ENCODE measurements at places on chromosomes 1 and 21. TPM values are rescaled to one million over a fixed set of nuclear protein-coding genes. Genes with fewer than 3 reads are reported as not detected.
A peak's percentile ranks its signal among the peaks of the same experiment; 100 is the strongest.

CAMSAP2 gene
- 19.5 TPM for total RNA-seq

MATN1 gene
- 0.06 TPM for total RNA-seq

- peak; percentile 36 for DNase-seq
These were observed 41.7 kb upstream of the RAB4A start for GRCh38 chr1:229229137-229229720.

DNA sequence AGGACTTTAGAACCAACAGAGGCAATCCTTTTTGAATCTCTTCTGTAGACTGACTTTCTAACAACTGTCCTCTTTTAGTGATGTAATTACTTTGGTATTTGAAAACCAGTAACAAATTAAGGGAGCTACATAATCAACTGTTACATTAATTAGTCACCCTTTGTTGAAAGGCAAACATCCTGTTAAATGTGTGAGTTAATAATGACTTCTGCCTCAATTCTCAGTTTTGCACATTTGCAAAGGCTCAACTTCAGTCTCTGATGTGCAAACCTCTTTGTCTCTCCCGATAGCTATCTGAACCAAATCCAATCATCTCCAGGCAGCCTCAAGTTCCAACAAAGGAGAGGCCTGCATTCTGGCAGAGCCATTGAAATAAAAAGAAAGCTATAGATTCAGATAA is 135.4 kb upstream of the C8B start:
- no peak for DNase-seq

ZNF593OS gene
- not detected for total RNA-seq

GRCh38 chr1:72281144-72281543 is 1.2 kb downstream of the NEGR1 start:
- peak; percentile 58 for DNase-seq

GRCh38 chr1:21685946-21686678 is 17.0 kb upstream of the RAP1GAP start:
- DNase-seq, result no peak

GRCh38 chr1:46457178-46457577 is 32.5 kb upstream of the DMBX1 start:
- no peak for DNase-seq

TSPAN2 gene
- total RNA-seq, result 14.9 TPM

CELA3B gene
- total RNA-seq, result not detected

DNA sequence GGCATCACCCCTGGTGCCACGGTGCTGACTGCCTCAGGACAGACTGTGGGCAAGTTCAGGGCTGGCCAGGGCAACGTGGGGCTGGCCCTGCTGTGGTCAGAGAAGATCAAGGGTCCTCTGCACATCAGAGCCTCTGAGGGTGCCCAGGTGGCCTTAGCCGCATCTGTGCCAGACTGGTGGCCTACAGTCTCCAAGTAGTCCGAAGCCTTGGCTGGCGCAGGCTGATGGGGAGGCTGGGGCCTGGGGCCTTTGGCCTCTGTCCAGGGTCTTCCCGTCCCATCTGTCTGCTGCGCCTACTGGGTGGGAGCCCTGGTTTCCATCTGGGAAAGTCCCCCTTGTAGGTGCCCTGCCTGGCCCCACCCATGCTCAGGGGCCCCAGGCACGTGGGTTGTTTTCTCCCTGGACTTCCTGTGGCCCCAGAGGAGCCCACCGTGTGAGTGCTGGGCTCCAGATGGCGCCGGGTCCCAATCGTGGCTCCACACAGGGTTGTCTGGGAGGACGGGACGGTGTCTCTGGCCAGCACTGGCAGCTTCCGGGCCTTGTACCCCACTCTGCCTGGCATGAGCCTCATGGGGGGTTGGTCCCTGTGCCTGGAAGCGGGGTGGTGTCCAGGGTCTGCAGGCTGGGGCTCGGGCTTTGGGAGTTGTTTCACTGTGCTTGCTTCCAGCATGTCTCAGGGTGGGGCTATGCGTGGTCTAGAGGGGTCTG is 9.9 kb downstream of the IBA57 start:
- DNase-seq, result no peak

SLC19A1 gene
- total RNA-seq, result 16.3 TPM

CASQ1 gene
- not detected for total RNA-seq

DNA sequence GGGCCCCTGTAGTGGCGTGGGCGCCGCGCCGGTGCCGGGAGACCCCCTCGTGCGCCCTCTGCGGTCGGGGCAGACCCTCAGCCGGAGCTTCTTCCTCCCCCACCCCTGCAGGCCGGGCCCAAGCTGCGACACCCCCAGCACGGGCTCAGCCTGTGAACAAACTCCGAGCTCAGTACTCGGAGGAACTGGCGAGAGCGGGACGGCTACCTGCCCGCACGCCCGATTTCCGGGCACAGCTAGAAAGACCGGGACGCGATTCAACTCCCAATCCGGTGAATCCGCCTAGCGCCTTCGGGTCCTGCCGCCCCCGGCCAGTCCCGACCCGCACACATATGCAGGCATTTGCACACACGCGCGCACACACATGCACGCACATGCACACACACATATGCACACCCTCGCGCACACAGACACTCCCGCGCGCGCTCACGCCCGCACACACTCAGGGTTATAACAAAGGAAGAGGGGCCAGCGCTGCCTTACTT is 580 bp upstream of the BLACAT1 start:
- peak; percentile 37 for DNase-seq

GRCh38 chr1:105565006-105565405 is 1491.5 kb upstream of the PRMT6 start:
- DNase-seq, result no peak
